SW 1271 (cell line): ENCODE measurements at places on chromosomes 1 and 21.
A peak's percentile ranks its signal among the peaks of the same experiment; 100 is the strongest.

GRCh38 chr1:44620072-44620471 lies 54.2 kb downstream of the TMEM53 start:
- DNase-seq, result no peak

GRCh38 chr1:234925440-234926263 lies 203.0 kb downstream of the TOMM20 start:
- peak; percentile 70 for DNase-seq

DNA sequence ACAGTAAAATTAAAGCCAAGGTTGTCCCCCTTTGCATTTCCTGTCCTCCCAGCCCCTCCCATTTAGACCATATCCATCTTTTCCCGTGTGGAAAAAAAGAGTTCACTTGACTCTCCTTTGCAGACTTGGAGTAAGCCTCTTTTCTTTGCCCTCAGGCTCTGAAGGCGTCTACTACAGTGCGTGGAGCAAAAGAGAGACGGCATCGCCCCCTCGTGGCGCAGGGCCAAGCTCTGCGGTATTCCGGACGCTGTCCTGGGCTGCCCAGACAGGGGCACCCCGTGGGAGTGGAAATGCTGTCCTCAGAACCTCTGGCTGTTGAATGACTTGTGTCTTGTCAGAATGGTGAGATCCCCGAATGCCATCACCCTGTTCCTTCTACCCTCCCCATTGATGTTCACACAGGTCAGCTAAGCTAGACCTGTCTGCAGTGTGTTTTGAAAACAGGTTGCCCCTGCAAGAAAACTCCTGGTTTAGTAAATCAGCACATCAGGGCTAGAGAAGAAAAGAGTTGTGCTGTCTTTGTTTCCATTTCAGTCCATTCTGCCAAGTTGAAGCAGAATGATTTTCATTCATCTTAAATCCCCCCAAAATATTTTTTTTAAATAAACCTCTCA lies 12.3 kb upstream of the GJA8 start:
- no peak for DNase-seq

- DNase-seq, result no peak
Measured at GRCh38 chr1:240070188-240070587, 21.5 kb upstream of the FMN2 start.

DNA sequence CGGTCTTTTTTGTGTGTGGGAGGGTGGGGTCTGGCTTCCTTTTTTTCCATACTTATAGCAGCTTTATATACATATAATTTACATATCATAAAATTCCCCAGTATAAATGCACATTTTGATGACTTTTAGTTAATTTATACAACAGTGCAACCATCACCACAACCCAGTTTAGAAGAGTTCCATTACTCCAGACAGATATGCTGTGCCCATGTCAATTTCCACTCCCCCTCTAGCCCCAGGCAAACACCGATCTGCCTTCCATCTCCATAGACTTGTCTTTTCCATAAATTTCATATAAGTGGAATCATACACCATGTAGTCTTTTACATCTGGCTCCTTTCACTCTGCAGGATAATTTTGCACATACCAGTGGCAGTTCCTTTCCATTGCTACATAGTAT lies 139.2 kb upstream of the SYT6 start:
- DNase-seq, result no peak

DNA sequence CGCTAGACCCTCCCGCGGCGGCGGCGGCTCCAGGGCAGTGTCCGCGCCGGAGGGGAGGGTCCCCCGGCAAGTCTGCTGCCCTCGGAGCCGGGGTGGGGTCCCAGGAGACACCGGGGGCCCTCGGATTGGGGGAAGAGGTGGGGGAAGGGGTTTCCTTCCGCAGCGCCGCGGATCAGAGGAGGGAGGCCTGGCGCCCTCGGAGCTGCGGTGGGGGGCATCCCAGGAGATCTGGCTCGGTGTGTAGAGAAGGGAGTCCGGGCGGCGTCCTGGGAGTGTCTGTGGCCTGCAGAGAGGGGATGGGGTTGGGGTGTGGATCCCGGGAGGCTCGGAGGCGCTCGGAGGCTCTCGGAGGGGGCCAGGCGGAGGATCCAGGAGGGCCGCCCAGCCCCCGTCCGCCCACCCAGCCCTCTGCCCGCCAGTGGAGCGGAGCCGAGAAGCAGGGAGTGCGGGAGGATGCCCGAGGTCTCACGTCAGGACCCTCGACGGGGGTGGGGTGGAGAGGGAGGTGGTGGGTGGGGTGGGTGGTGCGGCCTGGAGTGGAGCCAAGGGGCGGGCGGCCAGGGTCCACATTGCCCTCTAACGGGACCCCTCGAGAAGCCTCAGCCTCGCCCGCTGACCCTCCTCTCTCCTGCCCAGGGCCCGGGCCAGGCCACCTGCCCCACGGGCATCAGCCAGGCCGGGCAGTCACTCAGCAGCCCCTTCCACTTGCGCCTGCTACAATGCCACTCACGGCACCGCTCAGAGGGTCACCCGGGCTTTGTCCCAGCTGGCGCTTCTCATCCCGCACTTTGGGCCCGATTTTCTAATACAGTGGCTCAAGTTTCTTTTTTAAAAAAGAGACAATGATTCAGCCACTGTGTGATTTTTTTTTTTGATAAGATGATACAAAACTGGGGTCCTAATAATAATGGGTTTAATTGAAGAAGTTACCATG lies 60.2 kb upstream of the ARHGEF16 start:
- DNase-seq, result no peak

- no peak for DNase-seq
Measured at GRCh38 chr1:240366636-240367035, 245.3 kb downstream of the GREM2 start.

DNA sequence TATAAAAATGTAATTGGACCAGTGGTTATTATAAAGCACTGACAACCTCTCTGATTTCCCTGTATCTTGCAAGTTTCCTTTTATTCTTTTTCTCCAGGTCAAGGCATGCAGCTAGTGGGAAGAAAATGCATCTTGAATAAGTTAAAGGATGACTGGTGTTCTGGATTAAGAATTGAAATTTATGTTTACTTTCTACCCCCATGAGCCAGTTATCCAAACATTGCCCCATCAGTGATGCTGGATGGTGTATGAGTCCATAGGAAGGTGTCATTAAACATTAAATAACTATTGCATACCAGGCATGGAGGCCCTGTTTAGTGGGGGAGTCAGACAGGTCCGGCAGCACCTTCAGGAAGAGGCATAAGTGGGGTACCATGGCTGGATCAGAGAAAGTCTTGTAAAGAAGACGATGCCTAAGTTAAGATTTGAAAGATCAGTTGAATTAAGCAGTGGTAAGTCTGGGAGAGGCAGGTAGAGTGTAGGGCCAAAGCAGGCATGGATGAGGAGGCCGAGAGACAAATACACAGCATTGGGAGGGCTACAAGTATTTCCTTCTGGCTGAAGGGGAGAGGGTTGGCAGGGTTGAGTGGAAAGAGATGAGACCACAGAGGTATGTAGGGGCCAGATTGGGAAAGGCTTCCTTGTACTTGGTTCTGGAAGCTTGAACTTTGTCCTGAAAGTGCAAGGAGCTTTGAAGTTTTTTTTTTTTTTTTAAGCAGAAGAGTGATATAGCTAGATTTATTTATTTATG lies 5.7 kb downstream of the SZRD1 start:
- no peak for DNase-seq

DNA sequence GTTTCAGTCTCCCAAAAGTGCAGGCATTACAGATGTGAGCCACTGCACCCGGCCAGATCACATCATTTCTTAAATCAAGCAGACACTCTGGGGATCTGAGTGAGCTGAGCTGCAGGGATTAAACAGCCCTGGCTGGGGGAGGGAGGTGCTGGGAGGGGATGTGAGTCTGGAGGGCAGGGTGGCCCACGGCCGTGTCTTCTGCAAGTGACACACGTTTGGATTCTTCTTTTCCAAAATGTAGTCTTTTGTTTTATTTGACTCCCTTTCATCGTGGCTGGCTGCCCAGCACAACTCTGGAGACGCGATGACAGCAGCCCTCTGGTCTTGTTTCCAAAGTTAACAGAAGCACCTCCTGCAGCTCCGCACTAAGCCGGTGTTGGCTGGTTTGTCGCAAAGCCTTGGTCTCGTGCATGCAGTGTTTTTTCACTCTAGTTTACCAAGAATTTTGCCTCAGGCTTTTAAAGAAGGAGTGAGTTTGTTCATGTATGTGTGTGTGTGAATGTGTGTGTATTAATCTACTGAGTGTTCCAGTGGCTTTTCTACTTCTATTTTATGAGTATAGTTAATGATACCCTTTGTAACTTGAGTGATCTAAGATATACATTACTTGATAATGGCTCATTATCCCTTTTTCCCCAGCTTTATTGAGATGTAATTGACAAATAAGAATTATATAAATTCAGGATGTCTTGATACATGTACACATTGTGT lies 2.8 kb upstream of the KRTAP10-5 start:
- no peak for DNase-seq

GRCh38 chr1:230994860-230995259 lies 16.0 kb downstream of the ARV1 start:
- no peak for DNase-seq

DNA sequence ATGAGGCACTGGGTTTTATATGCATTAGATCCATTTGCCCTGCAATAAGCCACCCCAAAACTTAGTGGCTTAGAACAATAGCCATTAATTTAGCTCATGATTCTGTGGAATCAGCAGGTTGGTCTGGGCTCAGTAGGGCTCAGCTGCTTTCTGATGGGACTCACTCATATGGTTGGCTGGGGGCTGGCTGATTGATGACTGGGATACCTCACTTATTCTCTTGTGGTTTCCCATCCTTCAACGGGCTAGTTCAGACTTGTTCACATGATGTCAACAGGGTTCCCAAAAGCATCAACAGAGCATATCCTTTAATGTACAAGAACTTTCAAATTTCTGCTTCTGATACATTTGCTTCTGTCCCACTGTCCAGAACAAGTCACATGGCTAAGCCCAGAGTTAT lies 43.2 kb downstream of the DNM3 start:
- DNase-seq, result no peak

DNA sequence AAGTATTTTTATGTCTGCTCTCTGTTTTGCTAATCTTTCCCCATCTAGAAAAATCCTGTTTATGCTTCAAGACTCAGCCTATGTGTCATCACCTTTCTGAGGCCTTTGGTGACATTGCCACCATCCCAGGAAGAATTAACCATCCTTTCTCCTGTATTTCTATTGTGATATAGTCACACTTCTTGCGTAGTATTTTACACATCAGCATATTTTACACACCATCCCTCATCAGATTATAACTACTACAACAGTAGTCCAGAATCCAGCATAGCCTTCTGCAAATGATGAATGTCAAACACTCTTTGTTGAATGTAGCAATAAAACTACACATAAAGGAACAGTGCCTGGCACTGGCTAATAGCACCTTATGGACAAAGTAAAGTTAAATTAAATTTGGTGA lies 275.3 kb upstream of the C1orf87 start:
- no peak for DNase-seq

GRCh38 chr21:44728716-44729115 lies 17.3 kb upstream of the TSPEAR start:
- DNase-seq, result no peak

DNA sequence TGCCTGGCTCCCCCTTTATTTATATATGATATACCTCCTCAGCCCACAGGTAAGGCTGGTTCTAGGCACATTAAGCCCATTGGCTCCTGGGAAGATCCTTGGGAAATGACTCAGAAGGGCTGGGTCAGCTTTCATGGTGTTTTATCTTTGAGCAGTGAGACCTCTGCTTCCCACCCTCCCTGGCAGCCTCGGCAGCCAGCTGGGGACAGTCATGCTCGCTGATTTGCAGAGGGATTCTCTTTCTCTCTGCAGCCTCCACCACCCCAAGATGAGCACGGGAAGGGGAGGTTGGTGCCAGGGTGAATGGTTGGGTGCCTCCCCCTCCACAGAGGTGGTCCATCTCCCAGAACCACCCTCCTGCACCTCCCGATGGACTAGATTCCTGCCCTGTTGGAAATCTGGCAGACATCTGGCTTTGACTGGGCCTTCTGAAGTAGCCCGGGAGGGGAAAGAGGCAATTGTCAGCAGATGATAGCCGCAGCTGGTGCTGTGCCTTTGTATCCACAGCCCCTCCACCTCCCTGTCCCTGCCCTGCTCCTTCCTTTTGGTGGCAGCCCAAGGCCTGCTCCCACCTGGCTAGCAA lies 24.6 kb downstream of the IER5 start:
- DNase-seq, result peak; percentile 47

DNA sequence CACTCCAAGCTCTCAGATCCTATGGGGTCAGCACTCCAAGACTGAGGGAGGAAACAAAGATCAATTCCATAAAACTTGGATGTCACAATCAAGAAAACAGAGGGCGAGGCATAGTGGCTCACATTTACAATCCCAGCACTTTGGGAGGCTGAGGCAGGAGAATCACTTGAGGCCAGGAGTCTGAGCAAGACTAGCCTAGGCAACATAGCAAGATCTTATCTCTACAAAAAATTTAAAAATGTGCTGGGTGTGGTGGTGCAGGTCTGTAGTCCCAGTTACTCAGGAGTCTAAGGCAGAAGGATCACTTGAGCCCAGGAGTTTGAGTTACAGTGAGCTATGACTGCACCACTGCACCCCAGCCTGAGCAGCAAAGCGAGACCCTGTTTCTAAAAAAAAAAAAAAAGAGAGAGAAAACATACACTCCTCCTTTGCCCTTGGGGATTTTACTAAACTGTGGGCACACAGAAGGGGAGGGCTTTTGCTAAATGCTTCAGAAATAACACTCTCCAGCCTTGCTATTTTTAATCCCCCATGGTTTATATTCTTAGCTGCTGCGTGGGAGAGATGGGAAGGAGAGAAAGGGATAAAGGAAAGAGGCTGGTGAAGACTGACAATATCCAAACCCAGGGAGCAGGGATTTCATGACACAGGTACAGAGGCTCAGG lies 18.1 kb downstream of the ARHGEF2 start:
- DNase-seq, result no peak

DNA sequence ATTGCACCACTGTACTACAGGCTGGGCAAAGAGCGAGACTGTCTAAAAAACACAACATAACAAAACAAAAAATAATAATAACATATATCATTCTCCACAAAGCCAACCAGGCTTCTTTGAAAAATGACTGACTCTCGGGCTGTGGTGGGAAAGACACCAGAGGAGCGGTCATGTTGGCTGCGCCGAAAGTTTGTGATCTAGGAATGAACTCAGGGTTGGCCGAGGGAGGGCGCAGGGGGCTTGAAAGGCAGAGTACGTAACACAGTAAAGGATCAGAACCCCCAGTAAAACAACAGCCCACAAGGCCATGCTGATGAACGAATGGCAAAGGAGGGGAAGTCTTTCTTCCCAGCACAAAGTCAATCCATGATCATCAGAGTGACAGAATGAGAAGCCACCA lies 4.7 kb downstream of the SLC35E2B start:
- DNase-seq, result no peak

GRCh38 chr1:11294951-11295350 lies 22.0 kb downstream of the UBIAD1 start:
- no peak for DNase-seq

GRCh38 chr1:236141447-236142252 lies 689 bp upstream of the GPR137B start:
- DNase-seq, result no peak

GRCh38 chr1:3858231-3858981 lies 1.1 kb downstream of the DFFB start:
- DNase-seq, result no peak

DNA sequence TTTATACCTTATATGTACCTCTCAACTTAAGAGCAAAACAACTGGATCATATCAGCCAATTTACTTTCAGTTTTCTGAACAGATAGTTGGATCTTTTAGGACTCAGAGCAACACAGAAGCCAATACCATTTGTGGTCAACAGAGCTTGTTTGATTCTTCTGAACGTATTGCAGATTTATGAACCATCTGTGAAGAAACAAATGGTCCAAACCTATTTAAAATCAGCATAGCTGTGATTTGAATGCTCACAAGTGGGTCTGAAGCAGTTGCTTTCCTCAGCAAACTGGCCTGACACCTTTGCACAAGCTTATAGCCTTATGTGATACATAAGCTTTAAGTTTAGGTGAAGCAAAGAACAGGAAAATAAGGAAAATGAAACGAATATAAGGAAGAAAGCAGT lies 147.6 kb downstream of the LRRIQ3 start:
- DNase-seq, result no peak
